Pancreas (tissue), 10 donors: ENCODE measurements at places on chromosomes 13 and 19.

- DNase-seq: no peak
These were observed 1600.9 kb upstream of the MIR17HG start for GRCh38 chr13:89746554-89746953.

GRCh38 chr13:49840675-49841074 is 48.2 kb upstream of the KPNA3 start:
- no peak for DNase-seq

DNA sequence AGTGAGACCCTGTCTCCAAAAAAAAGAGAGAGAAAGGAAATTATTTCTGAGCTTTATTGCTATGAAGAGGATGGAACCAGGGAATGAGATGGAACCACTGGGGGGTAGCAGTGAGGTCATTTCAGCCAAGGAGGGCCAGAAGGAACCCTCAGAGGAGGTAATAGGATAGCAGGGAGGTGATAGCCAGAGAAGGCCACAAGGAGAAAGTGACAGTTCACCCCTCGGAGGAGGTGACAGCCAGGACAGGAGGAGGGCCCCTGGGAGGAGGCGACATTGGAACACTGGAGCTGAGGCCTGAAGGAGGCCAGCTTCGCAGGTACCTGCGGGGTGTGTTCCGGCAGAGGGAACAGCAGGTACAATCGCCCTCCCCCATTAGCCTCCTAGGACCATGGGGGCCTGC is 675 bp upstream of the PGPEP1 start:
- no peak for DNase-seq

DNA sequence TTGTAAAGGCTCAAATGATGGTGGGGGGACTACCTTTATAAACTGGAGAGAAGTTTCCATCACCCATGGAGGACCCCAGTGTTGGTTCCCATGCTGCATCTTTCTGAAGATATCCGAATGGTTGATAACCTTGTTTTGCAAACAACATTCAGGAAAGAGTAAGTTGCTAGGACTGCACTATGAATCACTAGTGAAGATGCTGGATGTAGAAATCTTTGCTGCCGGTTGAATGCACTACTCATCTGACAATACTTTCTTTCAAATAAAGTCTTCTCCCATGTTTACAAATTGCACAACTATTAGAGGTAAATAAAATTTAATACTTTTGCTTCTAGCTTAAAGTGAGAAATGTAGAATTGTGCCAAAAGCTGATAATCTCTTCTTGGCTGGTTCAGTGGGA is 198.4 kb upstream of the SLITRK6 start:
- DNase-seq: no peak

GRCh38 chr13:114063545-114064449 is 68.6 kb downstream of the RASA3 start:
- peak; percentile 60 for DNase-seq

- DNase-seq: no peak
These were observed 7.6 kb downstream of the RDH8 start for GRCh38 chr19:10020851-10021250.

DNA sequence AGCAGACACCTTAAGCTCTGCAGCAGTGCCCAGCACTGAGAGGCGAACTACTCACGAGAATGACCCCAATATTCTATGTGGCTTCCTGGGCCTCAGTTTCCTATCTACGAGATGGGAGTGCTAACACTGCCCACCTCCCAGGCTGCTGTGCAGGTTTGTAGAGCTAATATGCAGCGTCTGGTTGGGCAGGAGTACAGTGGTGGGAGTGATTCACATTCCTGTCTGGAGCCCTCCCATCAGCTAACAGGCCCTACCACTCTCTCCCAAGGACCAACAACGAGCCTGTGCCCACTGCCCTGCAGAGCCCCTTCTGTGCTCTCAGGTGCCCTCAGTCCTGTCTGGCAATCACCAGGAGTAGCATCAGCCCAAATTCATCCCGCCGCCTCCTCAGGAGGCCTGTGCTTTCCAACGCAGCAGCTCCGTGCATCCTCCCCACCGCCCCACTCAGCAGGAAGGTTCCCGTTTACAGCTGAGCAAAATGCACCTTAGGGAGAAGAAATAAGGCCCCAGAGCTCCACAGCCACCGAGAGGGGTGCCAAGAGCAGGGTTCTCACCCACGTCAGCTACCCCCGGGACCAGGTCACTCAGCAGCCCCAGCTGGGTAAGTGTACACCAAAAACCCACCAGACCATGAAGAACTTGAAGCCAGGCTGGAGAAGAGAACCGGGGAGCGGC is 6.6 kb downstream of the AKT2 start:
- no peak for DNase-seq
